ENCODE measurements at places on chromosomes 5 and 9.

DNA sequence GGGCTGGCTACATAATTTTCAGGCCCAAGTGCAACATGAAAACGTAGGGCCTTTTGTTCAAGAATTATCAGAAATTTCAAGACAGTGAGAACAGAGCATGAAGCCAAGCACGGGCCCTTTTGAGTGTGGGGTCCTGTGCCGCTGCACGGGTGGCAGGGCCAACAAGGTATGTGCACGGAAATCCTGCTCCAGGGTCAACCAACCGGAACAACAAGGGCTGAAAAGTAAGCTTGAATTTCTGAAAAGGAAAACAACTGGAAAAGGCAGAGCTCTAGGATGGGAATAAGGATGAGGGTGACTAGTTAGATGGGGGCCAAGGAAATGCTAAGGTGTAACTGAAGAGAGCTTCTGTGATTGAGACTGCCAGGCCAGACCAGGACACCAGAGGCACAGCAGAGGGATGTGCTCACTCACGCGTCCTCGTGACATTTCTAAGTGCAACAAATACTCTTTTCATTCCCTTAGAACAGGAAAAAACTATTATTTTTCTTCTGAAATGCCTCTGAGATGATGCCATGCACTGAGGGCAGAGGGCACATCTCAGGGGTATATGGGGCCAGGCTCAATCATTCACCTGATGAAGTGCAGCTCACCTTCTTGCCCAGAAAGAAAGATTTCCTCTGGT, 80.6 kb upstream of the LRRTM2 start:
- no peak for DNase-seq

DNA sequence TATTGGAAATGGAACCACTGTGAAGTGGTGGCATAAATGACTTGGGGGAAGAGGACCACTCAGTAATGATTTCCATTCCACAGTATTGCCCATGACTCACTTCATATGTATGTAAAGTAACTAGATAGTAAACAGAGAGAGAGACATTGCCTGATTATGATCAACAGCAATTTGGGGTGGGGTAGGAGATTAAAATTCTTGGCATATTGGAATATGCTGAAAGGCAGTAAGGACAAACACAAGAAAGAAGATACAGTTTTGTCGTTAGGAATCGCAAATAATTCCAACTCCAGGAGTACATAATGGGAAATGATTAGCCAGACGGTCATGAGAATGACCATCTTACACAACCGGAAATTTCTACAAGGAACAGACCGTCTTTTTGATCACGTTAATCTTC, 1.5 kb upstream of the HMGCS1 start:
- no peak for DNase-seq

DNA sequence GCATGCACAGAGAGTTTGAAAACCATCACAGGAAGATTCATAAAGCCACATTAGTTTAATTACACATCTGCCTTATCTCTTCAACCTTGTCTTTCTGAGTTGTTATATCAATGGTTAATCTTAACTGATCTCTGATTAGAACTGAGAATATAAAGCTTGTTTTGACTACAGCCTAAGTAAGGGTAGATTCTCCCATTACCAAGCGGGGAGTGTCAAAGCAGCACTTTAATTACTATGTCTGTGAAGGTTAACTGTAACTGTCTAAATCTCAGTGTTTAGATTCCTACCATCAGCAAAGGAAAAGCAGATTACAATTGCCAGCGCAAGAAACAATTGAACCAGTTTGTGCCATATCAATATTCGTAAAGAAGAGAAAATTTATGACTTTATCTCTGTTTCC, 348.7 kb downstream of the CDH12 start:
- DNase-seq: no peak

- no peak for DNase-seq
These were observed 12.1 kb downstream of the TGFBI start for GRCh38 chr5:136040746-136041415.

GRCh38 chr5:52808316-52808901, 20.7 kb downstream of the ITGA1 start:
- DNase-seq: no peak

GRCh38 chr5:124743602-124744169, 2.8 kb downstream of the ZNF608 start:
- no peak for DNase-seq

- no peak for DNase-seq
These were observed 31.8 kb upstream of the MAP1B start for GRCh38 chr5:72075461-72075860.

DNA sequence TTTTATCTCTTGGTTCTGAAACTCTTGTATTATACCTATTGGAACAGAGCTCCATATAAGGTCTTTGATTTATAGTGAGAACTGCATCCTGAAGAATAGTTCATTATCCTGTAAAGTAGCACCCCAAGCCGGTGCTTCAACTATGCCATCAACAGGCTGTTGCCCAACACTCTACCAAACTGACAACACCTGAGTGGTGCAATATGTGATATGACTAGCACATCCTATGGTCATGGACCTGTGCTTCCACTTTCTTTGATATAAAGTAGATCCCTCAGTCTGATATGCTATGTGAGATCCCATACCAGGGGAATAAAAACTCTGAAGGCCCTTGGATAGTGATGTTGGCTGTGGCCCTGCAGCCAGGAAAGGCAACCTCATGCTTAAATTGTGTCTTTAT, 15.8 kb downstream of the CSF2 start:
- no peak for DNase-seq

DNA sequence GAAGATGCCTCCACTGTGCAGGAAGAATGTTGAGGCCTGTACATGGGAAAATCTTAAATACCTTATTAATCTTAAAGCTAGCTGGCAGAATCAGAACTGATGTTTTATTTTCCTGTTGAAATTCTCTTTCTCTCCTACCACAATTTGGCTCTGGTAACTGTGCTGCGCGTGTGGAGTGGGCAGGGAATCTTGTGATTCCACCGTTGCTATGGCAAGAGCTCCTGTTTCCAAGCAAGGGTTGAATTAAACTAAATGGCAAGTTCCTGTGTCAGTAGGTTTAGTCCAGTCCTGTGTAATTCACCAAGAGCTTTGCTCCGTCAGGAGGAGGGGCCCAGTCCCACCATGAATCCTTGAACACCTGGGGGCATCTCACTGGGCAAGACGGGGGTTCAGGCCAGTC, 36.4 kb downstream of the NXNL2 start:
- DNase-seq: no peak

GRCh38 chr9:126643945-126644527, 30.3 kb downstream of the LMX1B start:
- DNase-seq: no peak

DNA sequence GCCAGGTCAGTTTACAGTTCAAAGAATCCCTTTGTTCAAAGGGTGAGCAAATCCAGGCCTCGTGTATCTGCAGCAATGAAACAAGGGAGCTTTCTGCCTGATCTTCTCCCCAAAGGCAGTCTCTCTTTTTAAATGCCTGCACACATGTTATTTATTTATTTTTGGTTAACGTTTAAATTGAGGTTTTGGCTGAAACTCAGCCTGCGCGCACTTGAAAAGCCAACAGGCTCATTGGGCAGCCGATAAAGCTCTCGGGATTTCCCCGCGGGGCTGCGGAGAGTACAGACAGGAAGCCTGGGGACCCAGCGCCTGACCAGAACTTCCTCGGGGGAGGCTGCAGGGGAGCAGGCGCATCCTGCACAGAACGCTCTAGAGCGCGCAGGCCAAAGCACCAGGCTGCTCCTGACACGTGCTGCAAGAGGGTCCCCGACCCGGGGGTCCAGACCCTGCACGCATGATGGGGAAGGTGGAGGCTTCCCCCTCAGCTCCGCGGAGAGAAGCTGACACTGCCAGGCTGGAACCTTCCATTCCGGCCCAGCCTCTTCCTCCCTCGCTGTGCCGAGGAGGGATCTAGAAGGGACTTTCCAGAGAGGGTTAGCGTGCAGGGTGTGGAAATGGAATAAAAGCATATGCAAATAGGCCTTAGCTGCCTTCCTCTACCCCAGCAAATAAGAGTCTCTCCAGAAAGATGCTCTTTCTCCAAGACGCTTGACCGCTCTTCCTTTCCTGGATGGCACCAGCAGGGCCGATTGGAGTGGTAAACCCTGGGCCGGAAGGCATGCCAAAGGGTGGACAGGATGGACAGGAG, 46.1 kb downstream of the PTTG1 start:
- DNase-seq: peak; percentile 47

- no peak for DNase-seq
These were observed 14.2 kb upstream of the ZBED3 start for GRCh38 chr5:77101298-77101697.

- DNase-seq: no peak
These were observed 23.7 kb downstream of the NAIF1 start for GRCh38 chr9:128043467-128043868.

- DNase-seq: no peak
These were observed 367.6 kb downstream of the PDE4D start for GRCh38 chr5:59525957-59526356.

DNA sequence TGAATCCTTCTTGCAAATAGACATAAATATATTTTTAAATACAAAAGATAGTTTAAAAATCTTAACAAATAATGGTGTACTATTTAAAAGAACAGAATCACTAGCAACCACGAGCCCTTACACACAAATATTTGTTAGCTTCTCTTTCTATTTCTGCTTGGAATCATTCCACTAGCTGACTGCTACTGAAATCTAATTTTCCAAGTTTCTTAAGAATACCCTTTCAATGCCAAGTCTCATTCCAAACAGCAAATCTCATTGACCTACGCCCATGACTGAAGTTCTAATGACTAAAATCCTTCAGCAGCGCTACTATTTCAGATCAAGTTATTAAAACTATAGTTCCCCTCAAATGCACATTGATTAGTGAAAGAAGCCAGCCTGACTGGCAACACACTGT, 13.2 kb upstream of the PPP1R2B start:
- no peak for DNase-seq

- DNase-seq: no peak
These were observed 123.9 kb upstream of the HAPLN1 start for GRCh38 chr5:83844449-83845068.

GRCh38 chr5:178560911-178561310, 29.3 kb downstream of the COL23A1 start:
- DNase-seq: no peak

DNA sequence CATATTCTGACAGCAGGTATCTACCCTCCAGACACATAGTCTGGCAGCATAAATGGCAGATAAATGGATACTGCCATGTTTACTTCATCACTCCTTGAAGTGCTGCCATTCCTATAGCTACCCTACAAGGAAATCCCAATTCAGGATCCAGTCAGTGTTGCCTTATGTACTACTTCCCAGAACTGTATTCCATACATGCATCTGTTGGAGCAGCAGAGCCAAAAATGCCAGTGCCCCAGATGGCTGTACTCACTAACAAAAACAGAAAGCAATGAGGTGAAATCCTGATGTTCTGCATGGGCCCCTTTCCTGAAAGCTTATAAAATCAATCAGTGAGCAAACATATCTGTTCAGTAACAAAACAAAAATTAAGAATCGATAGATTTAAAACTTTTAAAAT, 490.0 kb upstream of the COX7C start:
- DNase-seq: no peak

- peak; percentile 56 for DNase-seq
These were observed 543 bp downstream of the MTMR12 start for GRCh38 chr5:32312197-32312594.

GRCh38 chr5:112720576-112720975, 17.1 kb upstream of the APC start:
- no peak for DNase-seq

DNA sequence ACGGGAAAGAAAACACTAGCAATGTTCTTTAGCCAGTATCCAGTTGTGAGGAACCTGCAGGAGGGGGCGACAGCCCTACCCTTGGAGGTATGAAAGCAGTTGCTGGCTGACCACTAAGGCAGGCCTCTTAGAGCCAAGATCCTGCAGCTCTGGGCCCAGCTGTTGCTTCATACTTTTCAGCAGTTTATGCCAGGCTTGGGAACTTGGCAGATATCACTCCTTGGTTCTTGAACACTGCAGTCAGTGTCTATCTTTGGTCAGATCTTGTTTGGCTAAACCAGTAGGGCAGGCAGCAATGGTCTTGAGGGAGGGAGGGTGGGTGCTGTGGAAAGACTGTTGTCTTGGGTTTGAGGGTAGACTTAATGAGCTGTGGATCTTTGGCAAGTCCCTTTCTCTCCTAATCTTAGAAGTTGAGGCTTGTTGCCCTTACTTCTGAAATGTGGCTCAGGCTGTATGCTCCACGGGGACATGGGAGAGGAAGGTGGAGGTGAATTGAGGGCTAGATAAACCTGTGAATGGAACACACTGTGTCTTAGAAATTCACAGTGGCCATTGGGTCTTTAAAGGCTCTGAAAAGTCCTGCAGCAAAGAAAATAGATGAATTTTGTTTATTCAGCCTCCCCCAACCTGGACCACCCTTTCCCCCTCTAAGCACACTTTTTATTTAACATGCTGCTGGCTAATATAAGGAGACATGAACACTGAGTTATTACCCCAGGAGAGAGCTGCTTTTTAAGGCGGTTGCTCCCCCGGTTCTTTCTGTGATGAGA, 37.5 kb downstream of the ZNF618 start:
- no peak for DNase-seq

GRCh38 chr5:36777105-36777757, 99.3 kb upstream of the NIPBL start:
- peak; percentile 56 for DNase-seq

- no peak for DNase-seq
These were observed 33.5 kb upstream of the SLC28A3 start for GRCh38 chr9:84374013-84374412.

DNA sequence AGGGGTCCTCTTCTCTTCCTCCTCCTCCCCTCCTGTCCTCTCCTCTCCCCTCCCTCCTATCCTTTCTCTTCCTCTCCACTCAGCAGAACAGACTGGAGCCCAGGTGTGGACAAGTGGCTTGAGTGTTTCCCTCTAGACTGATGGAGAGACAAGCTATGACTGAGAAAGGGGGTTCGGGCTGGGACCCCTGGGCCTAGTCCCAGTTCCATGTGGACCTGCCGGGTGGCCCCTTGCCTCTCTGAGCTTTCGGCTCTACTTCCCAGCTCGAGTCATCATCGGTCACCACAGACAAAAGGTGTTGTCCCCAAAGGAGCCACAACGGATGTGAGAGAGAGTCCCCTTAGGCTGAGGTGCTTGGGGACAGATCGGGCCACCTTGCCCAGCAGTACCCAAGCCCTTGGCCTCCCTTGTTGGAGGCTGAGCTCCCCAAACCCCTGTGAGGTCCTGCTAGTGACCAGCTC, 3.4 kb upstream of the RXRA start:
- no peak for DNase-seq

DNA sequence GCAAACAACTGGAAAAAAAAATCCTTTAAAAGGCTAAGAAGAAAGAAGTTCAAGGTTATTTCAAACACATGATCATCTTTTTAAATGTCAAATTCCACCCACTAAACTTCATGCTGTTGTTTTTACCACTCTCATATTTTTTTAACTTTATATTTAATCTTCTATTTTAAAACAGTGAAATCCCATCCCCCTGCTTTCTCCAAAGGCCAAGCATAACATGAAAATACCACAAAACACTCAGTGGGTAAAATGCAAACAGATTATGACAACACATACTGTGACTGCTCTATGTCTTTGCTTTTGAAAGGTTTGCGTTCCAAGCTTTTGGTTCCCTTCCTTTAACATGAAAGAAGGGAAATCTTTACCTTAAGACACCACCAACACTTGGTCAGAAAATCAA, 127.6 kb downstream of the SNCAIP start:
- DNase-seq: no peak

All from endothelial cell (in vitro differentiated cells).